ENCODE measurements at places on chromosomes 1 and 21. TPM values are rescaled to one million over a fixed set of nuclear protein-coding genes. Genes with fewer than 3 reads are reported as not detected.

The OR2T2 gene
- total RNA-seq = not detected

The FABP3 gene
- total RNA-seq = not detected

The VWA5B1 gene
- total RNA-seq = not detected

The USH2A gene
- not detected for total RNA-seq

The CLIC6 gene
- total RNA-seq = not detected

The FH gene
- 101 TPM for total RNA-seq

The FGR gene
- total RNA-seq = 0.21 TPM

The RCAN3 gene
- 26.5 TPM for total RNA-seq

The PEAR1 gene
- 0.36 TPM for total RNA-seq

The CELA2A gene
- total RNA-seq = not detected

The BNIPL gene
- total RNA-seq = 0.70 TPM

The PGBD5 gene
- not detected for total RNA-seq

The OSBPL9 gene
- total RNA-seq = 48.1 TPM

The CYP4A22 gene
- not detected for total RNA-seq

The PLPP3 gene
- not detected for total RNA-seq

The GPR52 gene
- 3.1 TPM for total RNA-seq

The INSRR gene
- total RNA-seq = 0.78 TPM

The MEX3A gene
- total RNA-seq = 0.27 TPM

The TTC22 gene
- total RNA-seq = 2.3 TPM

The MAN1C1 gene
- total RNA-seq = 0.83 TPM

The SOX13 gene
- total RNA-seq = not detected

Measured in activated T-helper 1 cell treated with anti-CD3 and anti-CD28 coated beads, Interleukin-12 subunit alpha, Interleukin-12 subunit beta, Interleukin-2, Interleukin-4 antibody, amounts not matched to agents 30 ng/mL and 10 ng/mL and 1 ng/mL, durations not matched to agents 14 hours and 24 hours and 36 hours (primary cell).